ENCODE measurements at places on chromosomes 1 and 21.

GRCh38 chr1:16032388-16033102, 10.7 kb downstream of the CLCNKA start:
- DNase-seq: peak; percentile 89

GRCh38 chr1:28099050-28099769, 10.8 kb upstream of the EYA3 start:
- DNase-seq: no peak

DNA sequence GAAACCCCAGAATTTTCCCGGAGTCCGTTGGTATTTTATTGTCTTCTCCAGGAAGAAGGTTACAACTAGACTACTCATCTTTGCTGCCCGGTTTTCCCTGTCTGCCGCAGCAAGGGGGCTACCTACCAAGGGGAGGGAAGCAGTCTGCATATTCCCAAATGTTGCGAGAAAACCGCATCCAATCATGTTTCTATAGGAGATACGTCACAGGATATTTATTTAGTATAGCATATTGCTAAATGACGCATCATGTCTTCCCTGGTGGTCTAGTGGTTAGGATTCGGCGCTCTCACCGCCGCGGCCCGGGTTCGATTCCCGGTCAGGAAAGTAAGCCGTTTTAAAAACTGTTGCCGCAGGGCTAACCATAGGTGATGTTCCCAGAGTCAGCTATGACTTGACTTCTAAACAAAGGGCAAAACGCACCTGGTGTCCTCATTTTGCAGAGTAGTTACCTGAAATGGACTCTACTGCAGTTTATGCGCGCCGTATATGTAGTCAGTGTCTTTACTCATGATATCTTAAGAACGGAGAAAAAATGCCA, 15.2 kb upstream of the ZNF692 start:
- DNase-seq: peak; percentile 57

DNA sequence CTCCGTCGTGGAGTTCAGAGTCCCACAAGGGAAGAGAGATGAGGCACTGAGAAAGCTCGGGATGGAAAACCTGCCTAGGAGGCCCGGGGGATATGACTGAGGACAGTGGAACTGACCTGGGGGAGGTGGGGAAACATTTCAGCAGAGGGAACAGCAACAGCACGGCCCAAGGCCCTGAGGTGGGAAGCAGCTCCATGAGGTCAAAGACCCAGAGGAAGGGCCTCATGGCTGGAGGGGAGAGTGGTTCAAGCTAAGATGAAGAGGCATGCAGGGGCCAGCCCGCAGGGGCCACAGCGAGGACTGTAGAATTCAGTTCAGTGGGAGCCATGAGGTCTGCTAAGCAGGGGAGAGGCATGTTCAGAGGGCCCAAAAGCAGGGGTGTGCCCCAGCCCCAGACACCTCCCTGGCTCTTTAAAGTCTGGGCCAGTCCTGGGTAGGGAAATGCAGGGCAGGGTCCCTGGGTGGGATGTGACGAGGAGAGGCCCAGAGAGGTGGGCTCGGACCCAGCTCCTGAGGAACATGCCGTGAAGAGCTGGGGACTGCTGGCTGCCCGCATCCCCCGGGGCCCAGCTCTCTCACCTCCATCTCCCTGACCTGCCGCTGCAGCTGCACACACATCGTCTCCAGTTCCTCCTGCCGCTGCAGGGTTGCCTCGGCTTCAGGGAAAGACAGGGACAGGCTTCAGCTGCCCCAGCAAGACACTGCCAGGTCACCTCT, 9.9 kb downstream of the UBXN11 start:
- no peak for DNase-seq

DNA sequence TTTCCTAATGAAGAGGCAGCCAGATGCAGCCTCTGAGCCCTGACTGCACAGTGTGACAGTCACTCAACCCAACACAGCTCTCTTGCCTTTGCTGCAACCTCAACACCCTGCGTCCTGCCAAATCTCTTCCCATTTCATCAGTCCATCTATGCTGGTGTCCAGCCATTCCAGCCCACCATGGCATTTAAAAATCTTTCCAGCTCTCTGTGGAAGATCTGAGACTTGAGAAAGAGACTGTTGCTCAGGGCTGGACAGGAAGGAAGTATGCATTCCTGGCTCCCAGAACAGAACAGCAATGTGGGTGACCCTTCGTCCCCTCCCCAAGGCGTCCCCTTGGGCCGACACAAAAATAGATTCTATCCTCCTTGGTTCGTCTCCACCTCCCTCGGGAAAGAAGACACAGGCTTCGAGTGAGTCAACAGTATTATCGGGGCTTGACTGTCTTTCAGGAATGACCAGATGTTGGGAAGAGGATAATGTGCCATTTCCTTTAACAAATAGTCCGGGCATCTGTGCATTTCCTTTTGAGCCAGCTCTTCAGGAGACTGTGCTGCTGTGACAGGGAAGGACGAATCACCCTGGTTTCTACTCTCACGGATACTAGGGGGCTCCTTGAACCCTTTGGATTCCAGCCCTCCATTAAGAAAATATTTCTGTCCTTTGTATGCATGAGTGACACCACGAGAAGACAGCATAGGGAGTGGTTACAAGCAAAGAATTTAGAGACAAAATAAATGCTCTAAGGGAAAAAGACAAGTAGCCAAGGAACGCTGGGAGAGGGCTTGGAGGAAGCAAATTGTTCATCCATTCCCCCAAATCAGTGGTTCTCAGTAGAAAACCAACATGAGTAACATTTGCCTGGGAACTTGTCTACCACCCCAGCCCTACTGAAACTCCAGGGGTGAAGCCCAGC, 111.4 kb upstream of the CDC42BPA start:
- no peak for DNase-seq

DNA sequence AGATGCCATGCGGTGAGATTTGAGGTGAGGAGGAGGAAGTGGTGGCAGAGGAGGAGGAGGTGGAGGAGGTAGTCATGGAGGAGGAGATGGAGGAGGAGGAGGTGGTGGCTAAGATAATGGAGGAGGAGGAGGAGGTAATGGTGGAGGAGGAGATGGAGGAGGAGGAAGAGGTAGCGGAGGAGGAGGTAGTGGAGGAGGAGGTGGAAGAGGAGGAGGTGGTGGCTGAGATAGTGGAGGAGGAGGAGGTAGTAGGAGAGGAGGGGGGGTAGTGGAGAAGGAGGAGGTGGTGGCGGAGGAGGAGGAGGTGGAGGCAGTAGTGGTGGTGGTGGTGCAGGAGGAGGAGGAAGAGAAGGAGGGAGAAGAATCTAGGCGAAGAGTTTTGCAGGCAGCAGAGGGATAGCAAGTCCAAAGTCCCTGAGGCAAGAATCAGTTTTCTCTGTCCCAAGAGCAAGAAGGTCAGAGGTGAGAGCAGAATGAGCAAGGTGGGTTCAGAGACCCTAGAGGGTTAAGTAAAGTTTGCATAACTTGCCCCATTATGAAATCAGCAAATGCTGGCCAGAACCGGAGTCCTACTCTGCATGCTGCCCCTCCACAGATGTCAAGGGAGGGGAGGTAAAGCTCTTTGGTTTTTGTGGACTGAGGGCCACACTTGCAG, 38.9 kb upstream of the GNPAT start:
- DNase-seq: no peak

GRCh38 chr1:163661391-163661790, 339.6 kb downstream of the NUF2 start:
- no peak for DNase-seq

GRCh38 chr21:45451091-45451740, 46.3 kb downstream of the COL18A1 start:
- DNase-seq: no peak

GRCh38 chr1:223759273-223759672, 46.9 kb downstream of the CAPN2 start:
- peak; percentile 45 for DNase-seq

DNA sequence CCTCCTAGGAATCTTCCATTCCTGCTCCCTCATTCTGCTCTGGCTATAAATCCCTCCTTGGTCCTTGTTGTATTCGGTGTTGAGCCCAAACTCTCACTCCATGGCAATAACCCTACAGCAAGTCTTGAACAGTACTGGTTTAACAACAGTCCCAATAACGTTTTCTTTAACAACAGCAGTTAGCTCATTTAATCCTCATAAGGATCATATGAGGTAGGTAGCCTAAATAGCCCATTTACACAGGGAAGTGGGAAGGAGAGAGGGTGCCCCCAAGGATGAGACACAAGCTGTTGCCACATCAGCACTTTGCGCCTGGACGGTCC, 444 bp upstream of the AGTRAP start:
- no peak for DNase-seq

- DNase-seq: no peak
These were observed 49.6 kb upstream of the ARHGAP29 start for GRCh38 chr1:94286864-94287437.

DNA sequence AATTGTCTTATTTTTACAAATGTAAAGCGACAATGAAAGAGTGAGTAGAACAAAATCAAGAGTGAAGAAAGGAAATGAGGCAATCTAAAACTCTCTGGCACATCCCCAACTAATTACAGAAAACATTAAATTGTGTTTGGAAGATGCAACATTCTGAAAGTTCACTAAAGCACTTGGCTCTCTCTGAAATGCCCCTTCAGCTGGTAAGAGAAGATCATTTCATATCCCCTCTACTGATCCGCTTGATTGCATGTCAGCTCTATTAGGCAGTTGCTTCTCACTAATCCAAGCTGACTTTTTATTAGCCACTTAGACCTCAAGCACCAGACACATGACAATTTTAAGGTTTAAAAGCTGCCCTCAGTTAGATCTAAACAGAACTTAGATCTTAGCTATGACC, 262.8 kb upstream of the PRMT6 start:
- no peak for DNase-seq

- no peak for DNase-seq
These were observed 17.7 kb downstream of the PLEKHM2 start for GRCh38 chr1:15701784-15702183.

DNA sequence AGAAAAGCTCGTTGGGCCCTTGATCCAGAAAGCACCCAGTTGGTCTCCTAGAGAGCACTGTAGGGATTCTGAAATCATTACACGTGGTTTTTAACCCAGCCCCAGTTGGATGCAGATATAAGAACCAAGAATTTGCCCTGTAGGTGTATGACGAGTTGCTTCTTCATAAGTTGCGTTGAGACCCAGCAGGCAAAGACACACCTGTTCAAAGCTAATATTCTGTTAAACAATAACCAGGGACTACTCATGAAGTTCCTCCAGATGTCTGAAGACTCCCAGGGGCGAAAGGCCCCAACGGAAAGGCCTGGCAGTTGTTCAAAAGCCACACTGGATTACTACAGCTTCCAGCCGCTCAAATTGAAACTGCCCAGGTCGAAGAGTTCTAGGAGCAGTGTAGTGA, 88.6 kb upstream of the HNRNPU start:
- no peak for DNase-seq

GRCh38 chr1:113194846-113195830, 122.1 kb downstream of the LRIG2 start:
- no peak for DNase-seq

DNA sequence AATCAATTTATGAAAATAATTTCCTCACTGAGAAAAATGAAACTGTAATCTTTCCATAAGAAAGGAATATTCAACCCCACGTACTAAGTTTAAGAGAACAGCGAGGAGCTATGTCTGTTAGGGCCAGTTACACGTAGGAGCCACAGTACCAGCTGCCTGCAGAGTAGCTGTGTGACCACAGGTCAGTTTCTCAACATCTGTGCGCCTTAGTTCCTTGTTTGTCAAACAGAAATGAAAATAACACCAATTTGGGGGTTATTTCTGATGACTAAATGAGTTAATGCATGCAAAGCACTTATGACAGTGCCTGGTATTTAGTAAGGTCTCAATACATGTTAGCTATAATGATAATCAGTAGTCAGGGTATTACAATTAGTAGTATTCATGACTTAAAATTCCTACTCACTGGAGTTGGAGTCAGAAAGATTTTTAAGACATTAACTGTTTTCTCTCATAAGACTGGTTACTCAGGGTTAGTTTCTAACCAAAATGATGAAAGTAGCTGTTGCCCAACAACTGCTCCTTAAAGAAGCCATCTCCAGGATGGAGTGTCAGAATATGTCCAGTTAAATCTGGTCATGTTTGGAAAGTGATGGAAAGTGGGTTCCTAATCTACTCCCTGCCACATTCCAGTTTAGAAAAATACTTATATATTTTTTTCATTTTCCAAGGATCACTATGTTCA, 85.8 kb upstream of the ZNF648 start:
- no peak for DNase-seq

GRCh38 chr1:15276691-15277446, 29.8 kb downstream of the FHAD1 start:
- no peak for DNase-seq

DNA sequence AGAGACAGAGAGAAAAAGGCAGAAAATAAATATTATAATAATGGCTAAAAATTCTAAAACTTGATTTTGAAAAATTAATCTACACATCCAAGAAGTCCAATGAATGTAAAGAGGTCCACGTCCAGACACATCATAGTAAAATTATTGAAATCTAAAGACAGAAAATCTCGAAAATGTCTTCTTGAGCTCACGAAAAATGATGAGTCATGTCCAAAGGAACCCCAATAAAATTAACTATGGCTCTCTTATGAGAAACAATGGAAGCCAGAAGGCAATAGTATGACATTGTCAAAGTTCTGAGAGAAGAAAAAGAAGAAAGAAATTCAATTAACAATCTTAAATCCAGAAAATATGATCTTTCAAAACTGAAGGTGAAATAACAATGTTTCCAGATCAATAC, 84.6 kb downstream of the LRRIQ3 start:
- no peak for DNase-seq

- DNase-seq: no peak
These were observed 987 bp downstream of the MED8 start for GRCh38 chr1:43388613-43389012.

DNA sequence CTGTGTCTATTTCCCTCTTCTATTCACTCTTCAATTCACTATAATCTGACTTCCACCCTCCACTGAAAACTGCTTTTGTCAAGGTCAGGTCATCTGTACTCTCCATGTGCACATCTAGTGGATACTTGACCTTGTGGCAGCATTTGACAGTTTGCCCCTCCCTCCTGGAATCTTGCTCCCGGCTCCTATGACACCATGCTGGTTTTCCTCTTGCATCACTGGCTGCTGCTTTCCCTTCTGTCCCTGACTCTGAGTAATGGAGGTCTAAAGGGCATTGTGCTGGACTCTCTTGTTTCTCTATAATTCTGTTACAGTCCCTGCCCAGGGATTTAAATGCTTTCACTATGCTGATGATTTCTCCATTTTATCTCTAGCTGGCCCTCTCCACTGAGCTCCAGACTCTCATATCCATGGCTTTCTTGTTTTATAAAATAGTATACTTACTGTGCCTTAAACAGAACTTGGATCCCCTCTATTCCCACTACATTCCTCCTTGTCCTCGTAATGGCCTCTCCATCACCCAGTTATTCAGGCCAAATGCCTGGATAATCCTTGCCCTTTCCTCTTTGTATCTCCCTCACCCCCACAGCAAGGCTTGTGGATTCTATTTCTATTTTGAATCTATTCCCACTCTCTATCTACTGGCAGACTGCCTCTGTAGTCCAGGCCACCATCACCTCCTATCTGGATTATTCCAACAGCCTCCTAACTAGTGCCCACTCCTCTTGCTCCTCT, 36.8 kb upstream of the PODN start:
- DNase-seq: no peak
